ENCODE measurements at places on chromosomes 1 and 21.

GRCh38 chr1:219566951-219567947 is 45.7 kb downstream of the ZC3H11B start:
- no peak for DNase-seq

GRCh38 chr1:234775477-234776246 is 165.7 kb upstream of the IRF2BP2 start:
- DNase-seq, result no peak

DNA sequence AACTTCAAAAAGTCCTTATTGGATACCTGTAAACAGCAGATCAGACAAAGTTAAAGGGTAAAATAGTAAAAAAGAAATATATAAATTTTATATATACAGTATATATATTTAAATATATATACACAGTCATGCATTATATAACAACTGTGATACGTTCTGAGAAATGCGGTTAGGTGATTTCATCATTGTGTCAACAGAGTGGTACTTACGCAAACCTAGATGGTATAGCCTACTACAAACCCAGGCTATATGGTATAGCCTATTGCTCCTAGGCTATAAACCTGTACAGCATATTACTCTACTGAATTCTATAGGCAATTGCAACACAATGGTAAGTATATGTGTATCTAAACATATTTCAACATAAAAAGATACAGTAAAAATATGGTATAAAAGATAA is 222.7 kb downstream of the NUF2 start:
- no peak for DNase-seq

GRCh38 chr21:40074198-40074597 is 207.0 kb downstream of the PCP4 start:
- DNase-seq, result no peak

DNA sequence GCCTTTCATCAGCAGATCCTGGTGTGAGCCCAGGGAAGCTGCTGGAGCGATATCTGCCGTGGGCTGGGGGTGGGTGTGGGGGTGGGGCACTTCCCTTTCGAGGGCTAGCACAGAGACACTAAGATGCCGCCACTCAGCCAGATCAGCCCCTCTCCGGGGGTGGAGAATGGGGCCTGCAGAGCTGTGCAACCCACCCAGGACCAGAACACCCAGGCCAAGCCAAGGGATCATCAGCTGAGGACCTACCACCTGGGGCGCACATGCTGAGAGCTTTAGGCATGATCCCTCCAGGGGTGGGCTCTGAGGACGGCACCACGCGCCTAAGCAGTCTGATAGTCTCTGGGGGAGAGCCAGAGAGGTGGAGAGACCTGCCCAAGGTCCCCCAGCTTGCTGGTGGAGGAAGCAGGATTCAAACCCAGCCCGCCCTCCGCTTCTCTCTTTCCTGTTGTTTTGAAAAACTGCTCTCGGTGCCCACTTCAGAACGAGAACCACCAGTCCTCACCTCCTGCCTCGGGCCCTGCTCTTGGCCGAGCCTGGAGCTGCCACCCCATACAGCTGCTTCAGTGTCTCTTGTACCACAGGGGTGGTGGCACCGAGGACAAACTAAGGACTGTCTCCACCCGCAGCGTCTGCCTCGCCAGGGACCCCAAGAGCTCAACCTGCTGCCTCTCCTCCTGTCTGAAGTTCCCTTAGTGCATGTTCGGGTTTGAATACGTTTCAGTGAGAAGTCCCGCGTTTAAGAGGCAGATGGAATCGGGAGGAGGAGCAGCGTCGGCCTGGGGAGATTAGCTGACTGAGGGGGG is 39.7 kb upstream of the RUNX3 start:
- no peak for DNase-seq

GRCh38 chr1:228291906-228292608 is 84.2 kb downstream of the OBSCN start:
- no peak for DNase-seq

DNA sequence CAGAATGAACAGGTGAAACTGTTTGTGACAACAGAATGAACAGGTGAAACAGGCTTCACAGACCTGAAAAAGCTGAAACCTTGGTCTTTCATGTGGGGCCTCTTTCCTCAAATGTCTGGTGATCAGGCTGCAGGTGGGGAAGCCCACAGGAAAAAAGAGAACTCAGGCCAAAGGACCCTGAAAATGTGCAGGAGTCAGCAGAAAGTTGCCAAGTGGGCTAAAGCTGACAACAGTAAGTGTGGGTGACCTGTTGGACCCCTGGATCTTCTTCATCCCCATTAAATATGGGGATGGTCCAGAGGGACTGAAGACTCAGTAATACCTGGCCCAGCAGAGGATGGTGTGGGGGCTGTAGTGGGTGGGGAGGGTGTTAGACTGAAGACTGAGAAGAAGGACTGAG is 9.1 kb upstream of the CHIT1 start:
- DNase-seq, result no peak

GRCh38 chr1:117286562-117286961 is 75.8 kb upstream of the VTCN1 start:
- DNase-seq, result no peak

DNA sequence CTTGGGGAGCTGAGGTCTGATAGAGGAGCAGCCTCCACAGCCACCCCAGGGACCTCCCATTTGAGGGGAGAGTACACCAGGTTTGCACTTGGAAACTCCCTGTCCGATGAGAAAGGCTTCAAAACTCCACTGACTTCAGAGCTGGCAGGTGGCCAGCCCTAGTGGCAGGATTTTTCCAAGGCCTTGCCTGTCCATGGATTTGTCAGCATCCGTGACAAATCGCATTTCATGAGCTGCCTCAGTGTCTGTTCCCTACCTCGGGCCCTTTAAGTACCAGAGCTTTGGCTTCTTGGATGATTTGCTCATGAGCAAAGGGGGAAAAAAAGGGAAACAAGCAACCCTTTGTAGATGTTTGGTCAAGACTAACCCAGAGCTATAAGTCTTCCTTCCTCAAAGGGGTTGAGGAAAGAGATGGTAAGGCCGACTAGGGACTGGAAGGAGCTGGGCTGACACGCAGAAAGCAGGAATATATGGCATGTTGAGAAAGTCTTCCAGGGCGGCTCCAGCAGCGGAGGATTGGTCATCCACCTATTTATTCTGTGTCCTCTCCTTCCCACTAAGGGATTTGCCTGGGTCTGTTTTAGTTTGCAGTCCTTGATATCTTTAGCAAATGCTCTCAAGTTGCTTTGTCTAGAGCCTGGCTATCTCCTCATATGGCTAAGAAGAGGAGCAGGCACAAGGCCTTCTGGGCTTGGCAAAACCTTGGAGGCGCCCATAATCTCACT is 2.7 kb upstream of the HSPG2 start:
- no peak for DNase-seq

- no peak for DNase-seq
These were observed 43.2 kb downstream of the FMO4 start for GRCh38 chr1:171357179-171357578.

- no peak for DNase-seq
These were observed 2.7 kb downstream of the TMEM240 start for GRCh38 chr1:1537626-1538250.

DNA sequence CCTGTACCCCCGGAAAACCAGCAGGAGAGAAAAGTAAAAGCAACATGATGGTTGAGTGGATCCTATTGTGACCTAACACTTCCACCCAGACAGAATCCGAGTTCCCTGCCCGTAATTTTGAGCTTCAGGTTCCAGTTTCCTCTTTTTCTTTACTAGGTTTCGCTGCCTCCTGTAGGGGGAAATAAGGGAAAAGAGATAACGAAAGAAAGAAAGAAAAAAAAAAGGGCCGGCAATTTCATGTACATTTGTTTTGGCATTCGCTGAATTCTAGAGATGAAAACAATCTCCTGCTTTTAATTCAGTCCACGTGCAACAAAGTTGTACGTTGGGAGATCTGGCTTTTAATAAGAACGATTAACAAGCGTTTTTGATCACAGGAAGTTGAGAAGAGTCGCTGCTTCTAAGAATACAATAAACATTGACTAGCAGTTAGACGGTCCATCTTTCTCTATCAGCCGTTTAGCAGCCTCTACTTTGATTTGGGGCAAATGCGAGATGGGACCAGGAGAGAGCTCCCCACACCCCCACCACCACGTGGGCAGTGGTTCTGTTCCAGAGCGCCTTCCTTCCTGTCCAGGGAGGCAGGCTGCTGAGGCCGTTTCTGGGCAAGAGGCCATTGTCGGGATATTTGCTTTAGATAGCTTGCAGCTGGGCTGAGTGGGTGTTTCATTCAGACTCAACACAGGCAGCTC is 155.9 kb upstream of the RUNX1 start:
- no peak for DNase-seq

GRCh38 chr1:160171354-160171753 is 19.0 kb upstream of the CASQ1 start:
- DNase-seq, result no peak

- no peak for DNase-seq
These were observed at the start of gene RSPO1 for GRCh38 chr1:37634244-37634991. RSPO1 (minus strand) TSS chr1:37634892; CDS start chr1:37629661, 5,231 bp downstream.

- no peak for DNase-seq
These were observed 51.2 kb downstream of the TNNI3K start for GRCh38 chr1:74286414-74286813.

GRCh38 chr1:147264158-147264768 is 21.8 kb downstream of the CHD1L start:
- no peak for DNase-seq

DNA sequence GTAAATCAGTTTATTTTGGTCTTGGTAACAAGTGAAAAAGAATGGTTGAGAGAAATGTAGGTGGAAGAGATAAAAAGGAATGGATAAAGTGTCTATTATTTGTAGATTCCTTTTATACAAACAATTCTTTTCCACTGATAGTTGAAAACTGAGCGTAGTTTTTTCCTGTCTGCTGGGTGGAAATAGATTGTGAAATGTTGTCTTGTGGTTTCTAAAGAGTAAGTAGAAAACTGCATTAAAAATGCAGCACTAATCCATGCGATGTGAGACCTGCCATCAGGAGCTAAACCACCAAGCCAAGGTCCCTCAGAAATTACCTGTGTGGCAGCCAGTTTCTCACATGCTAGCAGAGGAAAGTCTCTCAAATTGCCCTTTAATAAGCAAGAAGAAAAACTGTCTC is 103.2 kb upstream of the SLC44A3 start:
- no peak for DNase-seq

- DNase-seq, result no peak
These were observed 6.3 kb downstream of the KIF21B start for GRCh38 chr1:201016943-201017827.

- no peak for DNase-seq
These were observed 39.0 kb downstream of the LPAR3 start for GRCh38 chr1:84853741-84854721.

GRCh38 chr1:195450794-195451193 is 1157.4 kb downstream of the KCNT2 start:
- DNase-seq, result no peak

DNA sequence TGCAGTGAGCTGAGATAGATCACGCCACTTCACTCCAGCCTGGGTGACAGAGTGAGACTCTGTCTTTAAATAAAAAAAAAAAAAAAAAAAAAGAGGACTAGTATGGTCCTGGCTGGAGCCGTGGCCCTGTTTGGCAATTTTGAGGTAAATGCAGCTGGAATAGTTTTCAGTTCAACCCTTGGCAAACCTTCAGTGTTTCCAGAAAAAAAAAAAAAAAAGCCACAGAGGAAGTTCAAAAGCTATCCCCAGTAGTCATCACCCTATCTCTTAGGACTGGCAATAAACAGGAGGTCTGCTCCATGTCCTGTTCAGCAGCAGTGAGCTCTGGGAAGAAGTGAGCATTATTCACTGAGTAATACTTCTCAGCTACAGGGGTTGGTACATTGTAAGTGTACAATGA is 56.8 kb upstream of the ERRFI1 start:
- DNase-seq, result no peak

DNA sequence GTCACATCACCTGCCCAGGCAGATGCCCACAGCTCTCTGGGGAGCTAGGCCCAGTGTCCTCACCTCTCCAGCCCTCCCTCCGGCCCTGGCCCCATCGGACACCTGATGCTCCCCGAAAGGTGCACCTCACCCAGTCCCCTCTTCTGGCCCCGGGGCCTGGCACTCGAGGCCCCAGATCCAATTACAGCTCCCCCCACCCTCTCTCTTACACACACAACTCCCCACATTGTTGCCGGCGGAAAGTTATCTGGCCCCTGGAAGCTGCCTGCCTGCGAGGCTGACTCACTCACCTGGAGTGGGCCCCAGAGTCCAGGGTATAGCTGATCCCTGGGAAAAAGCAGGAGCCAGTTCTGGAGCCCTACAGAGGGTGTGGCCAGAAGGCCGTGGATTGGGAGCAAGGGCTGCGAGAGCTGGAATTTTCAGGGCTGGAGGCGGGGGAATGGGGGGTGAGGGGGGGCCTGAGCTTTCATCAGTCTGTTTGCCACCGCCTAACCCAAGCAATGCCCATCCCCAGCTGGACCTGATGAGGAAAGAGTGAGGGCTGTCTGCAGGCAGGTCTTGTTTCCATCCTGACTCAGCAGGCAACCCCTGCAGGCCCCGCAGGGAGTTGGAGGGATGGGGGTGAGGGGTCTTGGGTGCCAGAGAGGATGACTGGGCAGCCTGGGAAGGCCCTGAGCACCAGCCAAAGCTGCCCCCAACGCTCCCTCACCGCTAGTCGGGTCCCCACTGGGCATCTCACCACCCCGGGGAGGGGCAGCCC is 948 bp downstream of the FBXO2 start:
- no peak for DNase-seq

DNA sequence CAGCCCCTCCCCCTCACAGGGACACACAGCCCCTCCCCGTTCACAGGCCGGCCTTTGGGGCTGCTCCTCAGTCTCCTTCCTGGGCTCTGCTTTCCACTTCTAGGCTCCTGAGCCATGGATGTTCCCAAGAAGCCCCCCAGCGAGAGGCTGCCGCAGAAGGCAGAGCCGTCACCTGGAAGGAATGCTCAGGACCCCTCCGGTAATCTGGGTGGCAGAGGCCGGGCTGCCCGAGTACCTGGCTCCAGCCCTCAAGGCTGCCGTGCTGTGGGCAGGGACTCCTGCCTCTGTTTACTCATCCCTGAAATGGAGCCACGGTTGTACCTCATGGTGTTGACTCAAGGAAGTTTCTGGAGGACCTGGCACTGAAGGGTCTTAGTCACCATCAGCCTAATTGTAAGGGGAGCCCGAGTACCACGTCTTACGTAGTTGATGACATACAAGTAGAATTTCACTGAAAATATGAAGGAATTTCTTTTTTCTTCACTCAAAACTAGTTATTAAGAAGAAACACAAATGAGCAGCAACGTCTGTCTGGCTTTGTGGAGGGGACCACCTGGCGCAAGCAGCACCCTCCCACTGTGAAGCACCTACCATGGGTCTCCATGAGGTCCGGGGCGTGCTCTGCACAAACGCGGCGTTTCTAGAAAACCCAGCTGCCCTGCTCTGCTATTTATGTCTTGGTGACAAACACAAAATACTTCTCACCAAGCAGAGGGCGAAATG is 33.7 kb downstream of the PRDM15 start:
- no peak for DNase-seq

- no peak for DNase-seq
These were observed 10.2 kb upstream of the HNRNPR start for GRCh38 chr1:23354245-23354644.

GRCh38 chr1:44237721-44238457 is 24.6 kb downstream of the DMAP1 start:
- no peak for DNase-seq
